ENCODE measurements at places on chromosomes 16 and 17.

GRCh38 chr17:48515925-48516900 is 14.6 kb downstream of the HOXB1 start:
- DNase-seq: no peak

GRCh38 chr17:81148986-81149533 is 16.2 kb upstream of the PVALEF start:
- no peak for DNase-seq

DNA sequence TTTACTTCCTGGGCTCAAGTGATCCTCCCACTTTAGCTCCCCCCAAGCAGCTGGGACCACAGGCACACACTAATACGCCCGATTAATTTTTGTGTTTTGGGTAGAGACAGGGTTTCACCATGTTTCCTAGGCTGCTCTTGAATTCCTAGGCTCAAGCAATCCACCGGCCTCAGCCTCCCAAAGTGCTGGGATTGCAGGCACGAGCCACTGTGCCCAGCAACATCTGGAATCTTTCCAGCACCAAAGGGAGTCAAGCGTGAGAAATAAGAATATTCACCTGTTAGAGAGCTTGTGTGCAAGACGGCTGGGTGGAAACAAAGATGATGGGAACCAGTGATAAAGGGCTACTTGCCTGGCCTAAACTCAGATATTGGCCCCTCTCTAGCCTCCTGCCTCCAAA is 14.2 kb upstream of the ALOX12B start:
- DNase-seq: no peak

- DNase-seq: no peak
Observed at GRCh38 chr17:5131146-5131715, 15.4 kb downstream of the USP6 start.

GRCh38 chr16:17518441-17518840 is 47.7 kb upstream of the XYLT1 start:
- peak; percentile 43 for DNase-seq

- no peak for DNase-seq
Observed at GRCh38 chr17:67278363-67278762, 33.4 kb upstream of the HELZ start.

Data from astrocyte of the hippocampus (primary cell).